ENCODE measurements at places on chromosomes 1 and 21. TPM values are rescaled to one million over a fixed set of nuclear protein-coding genes. Genes with fewer than 3 reads are reported as not detected.

- peak; percentile 68 for DNase-seq
Measured at GRCh38 chr1:212699104-212699624, 476 bp downstream of the BATF3 start.

The OLIG1 gene
- total RNA-seq, result not detected

DNA sequence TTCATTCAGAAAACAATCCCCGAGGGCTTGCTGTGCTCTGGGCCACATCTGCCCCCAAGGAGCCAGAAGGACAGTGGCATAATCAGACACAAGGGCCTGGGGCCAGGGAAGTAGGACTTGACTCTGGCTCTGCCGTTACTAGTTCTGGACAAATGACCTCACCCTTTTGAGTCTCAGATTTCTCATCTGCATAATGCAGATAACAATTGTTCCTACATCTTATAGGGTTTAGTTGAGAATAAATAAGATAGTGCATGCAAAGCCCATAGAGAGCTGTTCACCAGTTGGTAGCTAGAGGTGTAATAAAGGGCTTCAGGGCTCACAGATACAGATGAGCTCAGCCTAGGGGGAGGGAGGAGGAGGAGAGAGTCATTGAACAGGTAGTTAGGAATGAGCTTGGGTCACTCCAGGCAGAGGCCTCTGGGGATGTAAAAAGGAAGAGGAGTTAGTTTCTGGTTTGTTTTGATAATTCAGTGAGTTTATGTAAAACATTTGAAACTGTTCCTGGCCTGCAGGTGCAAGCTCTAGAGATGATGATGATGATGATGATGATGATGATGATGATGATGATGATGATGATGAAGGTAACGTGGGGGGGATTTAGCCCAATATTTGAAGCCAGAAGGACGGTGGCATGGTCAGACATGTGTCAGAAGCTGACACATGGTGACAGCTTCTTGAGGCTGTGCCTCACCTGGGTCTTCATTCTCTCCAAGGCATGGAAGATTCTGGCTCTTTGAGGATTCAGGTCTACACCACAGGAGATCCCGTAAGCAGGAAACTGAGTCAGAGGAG, 858 bp downstream of the LACTBL1 start:
- no peak for DNase-seq

- no peak for DNase-seq
Measured at GRCh38 chr1:159962176-159962575, 8.1 kb upstream of the SLAMF9 start.

The BTG2 gene
- 2.6 TPM for total RNA-seq

The TSPAN1 gene
- not detected for total RNA-seq

The ZNF644 gene
- total RNA-seq, result 87.5 TPM

DNA sequence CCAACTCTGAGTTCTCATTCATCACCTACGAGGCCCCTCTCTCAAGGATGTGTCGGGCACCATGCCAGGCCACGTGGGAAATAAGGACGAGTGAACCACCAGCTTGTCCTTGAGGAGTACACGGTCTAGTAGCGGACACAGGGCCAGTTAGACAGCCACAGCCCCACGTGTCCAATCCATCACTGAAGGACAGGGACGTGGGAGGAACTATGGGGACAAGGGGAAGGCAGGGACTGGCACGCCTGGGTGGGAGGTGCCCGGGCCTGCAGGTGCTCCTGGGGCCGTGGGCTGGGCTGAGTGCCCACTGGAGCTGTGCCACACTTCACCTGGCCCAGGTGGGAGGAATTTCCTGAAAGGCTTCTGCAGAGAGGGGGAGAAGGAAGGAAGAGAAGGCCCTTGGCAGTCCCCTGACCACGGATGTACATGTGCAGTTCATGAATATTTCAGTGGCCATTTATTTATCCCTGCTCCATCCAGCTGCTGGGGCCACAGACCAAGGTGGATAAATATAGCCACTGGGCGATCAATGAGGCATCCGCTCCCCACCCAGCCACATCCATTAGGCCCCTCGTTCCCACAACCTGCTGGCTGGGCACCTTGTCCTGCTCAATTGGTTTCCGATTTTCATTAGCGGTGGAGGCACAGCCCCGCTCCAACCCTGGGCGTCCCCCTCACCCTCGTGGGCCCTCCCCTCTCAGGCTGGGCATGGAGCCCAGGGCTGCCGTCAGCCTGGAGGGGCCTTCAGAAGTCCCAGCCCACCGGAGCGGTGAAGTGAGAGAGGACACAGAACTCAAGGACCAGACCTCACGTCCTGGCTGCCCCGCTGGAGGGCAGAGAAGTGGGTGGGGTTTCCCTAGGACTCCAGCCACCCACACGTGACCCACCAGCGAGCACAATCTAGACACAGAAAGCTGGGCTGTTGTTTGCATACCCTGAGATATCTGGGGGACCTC, 59.5 kb downstream of the CASZ1 start:
- no peak for DNase-seq

GRCh38 chr21:43195121-43196021, 26.6 kb downstream of the CRYAA start:
- peak; percentile 83 for DNase-seq

- no peak for DNase-seq
Measured at GRCh38 chr21:29394051-29394450, 95.3 kb downstream of the BACH1 start.

The PCP4L1 gene
- total RNA-seq, result 0.06 TPM

GRCh38 chr1:85134583-85135391, 66.0 kb downstream of the SYDE2 start:
- no peak for DNase-seq

The AMY2A gene
- not detected for total RNA-seq

- no peak for DNase-seq
Measured at GRCh38 chr1:5386371-5386770, 605.9 kb downstream of the NPHP4 start.

The IL20 gene
- total RNA-seq, result not detected

The TTF2 gene
- 75.6 TPM for total RNA-seq

- DNase-seq, result no peak
Measured at GRCh38 chr1:155170101-155170785, 2.9 kb downstream of the KRTCAP2 start.

DNA sequence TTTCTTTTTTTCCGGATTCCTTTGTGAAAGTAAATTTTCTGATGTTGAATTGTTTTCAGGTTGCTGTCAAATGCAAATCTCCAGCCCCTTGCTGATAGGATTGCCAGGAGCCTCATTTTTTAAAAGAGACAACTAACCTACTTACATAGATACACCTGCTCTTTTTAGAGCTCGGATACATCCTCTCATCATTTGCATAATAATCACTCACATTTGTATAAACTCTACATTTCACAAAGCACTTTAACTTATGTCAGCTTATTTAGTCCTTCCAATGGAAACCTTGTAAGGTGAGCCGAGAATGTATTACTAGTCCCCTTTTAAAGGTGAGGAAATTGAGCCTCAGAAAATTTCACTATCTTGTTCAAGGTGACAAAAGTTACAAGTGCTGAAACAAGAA, 84.8 kb downstream of the KCTD3 start:
- DNase-seq, result no peak

DNA sequence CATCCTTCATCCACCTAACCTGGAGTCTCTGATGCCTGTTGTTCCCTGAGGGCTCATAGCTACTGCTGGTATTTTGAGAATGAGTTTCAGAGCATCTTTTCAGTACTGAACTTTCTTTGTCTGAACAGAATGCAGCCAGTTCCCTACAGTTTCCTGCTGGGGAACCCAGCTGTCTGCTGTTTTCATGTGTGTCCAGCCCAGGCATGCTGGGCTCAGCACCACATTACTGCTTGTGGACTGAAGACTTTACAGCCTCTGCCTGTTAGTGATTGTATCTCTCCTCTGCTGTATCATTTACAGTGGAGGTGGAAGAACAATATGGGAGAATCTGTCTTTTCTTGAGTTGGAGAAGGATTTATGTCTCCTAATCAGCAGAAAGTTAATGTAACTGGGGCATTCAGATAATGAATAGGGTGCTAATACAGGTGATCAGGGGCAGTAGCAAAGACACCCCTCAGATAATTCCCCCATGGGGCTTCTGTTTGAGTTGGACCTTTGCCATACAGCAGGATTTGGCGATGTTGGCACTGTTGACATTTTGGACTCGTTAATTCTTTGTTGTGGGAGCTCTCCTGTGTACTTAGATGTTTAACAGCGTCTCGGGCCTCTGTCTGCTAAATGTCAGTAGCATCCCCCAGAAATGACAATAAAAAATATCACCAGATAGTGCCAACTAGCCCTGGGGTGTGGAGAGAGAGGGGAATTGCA, 207.7 kb downstream of the HHAT start:
- no peak for DNase-seq

The DNAH14 gene
- total RNA-seq, result 32.5 TPM

Data from Daoy (cell line).